ENCODE measurements at places on chromosomes 3 and 15. TPM values are rescaled to one million over a fixed set of nuclear protein-coding genes. Genes with fewer than 3 reads are reported as not detected.

- no peak for DNase-seq
These were observed 16.4 kb upstream of the LDHAL6B start for GRCh38 chr15:59190291-59190690.

DNA sequence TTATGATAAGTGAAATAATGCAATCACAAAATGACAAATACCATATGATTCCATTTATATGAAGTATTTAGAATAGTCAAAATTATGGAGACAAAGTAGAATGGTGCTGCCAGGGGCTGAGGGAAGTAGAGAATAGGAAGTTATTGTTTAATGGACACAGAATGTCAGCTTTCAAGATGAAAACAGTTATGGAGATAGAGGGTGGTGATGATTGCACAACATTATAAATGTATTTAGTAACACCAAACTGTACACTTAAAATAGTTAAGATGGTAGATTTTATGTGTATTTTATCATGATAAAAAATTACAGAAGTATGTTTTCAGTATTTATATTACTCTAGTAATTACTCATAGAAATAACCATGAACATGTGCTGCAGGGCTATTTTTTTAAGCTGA, 100.8 kb upstream of the AZI2 start:
- DNase-seq, result no peak

- DNase-seq, result no peak
These were observed 62.5 kb upstream of the UBE2E1 start for GRCh38 chr3:23743141-23743784.

Gene RPN1
- 155 TPM for total RNA-seq

GRCh38 chr3:110814170-110815007, 257.2 kb upstream of the NECTIN3 start:
- peak; percentile 73 for DNase-seq

DNA sequence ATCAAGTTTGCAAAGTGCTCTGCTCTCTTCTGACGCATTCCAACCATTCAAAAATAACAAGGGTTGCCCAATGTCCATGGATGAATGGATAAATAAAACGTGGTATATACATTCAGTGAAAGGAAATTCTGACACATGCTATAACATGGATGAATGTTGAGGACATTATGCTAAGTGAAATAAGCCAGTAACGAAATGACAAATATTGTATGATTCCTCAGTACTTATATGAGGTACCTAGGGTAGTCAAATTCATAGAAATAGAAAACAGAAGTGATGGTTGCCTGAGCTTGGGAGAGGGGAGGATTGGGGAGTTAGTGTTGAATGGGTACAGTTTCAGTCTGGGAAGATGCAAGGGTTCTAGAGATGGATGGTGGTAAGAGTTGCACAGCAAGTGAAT, 33.9 kb downstream of the SH3BP5 start:
- DNase-seq, result no peak

Measured in activated T-cell treated with anti-CD3 and anti-CD28 coated beads, Interleukin-2, amount 50 U/mL, for 72 hours (primary cell).